ENCODE measurements at places on chromosomes 13 and 19.

- no peak for DNase-seq
Measured at GRCh38 chr13:77730572-77730971, 33.1 kb downstream of the SLAIN1 start.

GRCh38 chr19:14072535-14073260, at the start of gene MISP3:
Gene MISP3, plus strand, starts transcription at chr19:14072786. Its CDS starts 524 bp downstream, at chr19:14073310.
- DNase-seq, result peak; percentile 34

- no peak for DNase-seq
Measured at GRCh38 chr13:51240958-51241357, 18.8 kb downstream of the FAM124A start.

GRCh38 chr19:42532891-42533290, 4.6 kb upstream of the CEACAM1 start:
- no peak for DNase-seq

- DNase-seq, result peak; percentile 61
Measured at GRCh38 chr13:94121686-94122085, 357.8 kb downstream of the DCT start.

- DNase-seq, result no peak
Measured at GRCh38 chr13:113618455-113618854, 33.9 kb downstream of the TFDP1 start.

GRCh38 chr13:112328936-112329335, 47.2 kb upstream of the SPACA7 start:
- no peak for DNase-seq

GRCh38 chr13:93249364-93250306, 23.0 kb downstream of the GPC6 start:
- DNase-seq, result peak; percentile 93

- DNase-seq, result peak; percentile 32
Measured at GRCh38 chr13:110448230-110448629, 113.3 kb downstream of the RAB20 start.

DNA sequence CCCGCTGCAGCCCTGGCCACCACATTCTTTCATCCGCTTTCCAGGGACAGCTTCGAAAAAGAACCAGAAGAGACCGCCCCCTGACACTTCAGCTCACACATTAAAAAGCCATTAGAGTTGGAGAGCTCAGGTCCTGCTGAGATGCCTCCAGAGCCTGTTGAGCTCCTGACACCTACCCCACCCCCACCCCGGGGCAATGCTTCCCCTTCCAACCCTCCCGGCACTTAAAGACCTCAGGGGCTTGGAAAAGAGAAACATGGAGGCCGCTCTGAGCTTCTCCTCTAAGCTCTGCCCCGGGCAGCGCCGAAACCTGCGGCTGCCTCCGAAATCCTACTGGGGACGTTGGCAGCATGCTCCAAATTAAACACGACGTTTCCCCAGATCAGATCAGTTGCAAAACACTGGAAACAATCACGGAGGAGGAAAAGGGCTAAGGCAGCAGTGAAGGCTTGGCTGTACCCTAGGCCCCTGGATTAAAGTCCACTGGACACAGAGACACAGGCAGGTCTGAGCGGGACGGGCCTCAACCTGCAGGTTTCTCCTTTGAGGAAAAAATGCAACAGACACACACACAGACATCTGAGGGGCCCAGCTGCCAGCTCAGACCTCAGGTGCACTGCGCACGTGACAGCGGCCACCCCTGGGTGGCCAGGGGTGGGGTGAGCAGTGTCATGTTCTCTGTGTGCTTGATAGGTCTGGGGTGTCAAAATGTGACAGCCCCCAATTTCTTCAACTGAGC, 9.6 kb downstream of the SH3GL1 start:
- peak; percentile 58 for DNase-seq

DNA sequence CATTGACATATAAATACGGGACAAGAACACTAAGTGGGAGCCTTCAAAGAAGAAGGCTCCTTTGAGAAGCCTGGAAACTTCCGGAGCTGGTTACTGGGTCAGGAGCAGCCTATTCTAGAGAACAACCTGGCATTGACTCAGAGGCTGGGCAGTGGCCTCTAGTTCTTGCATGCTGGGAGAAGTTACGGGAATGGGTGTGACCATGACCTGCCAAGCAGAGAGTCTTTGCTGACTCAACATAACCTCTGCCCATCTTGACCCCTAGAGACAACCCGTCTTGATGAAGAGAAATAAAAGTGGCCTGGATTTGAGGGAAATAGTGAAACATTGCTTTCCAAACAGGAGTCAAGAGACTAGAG, 21.0 kb downstream of the STARD13 start:
- DNase-seq, result no peak

- peak; percentile 50 for DNase-seq
Measured at GRCh38 chr13:90197722-90198121, 1149.8 kb upstream of the MIR17HG start.

DNA sequence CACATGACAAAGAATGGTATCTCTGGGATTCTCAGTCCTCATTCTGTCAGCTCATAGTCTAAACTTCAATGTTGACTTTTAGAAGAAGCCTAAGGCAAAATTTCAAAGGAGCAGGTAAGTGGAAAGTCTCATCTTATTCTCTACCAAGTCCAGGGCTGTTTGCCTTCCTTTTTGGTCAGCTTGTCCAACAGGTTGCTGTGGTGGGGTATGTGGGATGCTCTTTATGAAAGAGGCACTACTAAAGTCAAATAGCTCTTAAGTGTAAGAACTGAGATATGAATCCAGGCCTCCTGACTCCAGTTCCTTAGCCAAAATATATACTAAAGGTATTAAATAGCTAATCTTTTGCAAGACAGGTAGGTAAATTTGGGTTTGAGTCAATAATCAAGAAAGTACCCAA, 540.6 kb upstream of the SPRY2 start:
- DNase-seq, result no peak

DNA sequence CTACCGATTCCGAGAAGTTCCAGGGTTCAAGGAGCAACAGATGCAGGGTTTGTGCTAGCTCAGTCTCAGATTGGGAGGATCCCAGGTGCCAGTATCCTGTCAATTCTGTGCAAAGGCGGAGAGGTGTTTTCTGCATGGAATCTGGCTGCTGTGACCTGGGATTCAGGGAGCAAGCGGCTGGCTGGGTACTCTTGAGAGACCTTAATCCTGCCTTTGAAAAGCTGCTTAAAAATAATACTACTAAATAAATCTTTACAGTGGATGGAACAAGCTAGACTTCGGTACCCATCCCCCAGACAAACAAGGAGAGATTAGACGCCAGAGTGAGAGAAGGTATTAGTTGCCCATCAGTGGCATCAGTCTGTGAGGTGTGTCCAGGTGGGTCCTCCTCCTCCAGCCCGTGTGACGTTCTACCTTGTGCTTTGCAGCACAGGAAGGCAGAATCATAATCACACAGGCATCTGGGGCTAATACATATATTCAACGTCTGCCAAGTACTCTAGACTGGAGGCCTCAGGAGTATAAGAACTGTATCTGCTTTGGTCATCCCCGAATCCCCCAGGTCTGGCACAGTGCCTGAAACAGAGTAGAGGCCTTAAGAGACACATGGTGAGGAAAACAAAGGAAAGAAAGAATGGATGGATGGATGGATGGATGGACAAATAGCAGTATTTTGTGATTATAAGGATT, 230.6 kb downstream of the ZNF536 start:
- DNase-seq, result no peak

DNA sequence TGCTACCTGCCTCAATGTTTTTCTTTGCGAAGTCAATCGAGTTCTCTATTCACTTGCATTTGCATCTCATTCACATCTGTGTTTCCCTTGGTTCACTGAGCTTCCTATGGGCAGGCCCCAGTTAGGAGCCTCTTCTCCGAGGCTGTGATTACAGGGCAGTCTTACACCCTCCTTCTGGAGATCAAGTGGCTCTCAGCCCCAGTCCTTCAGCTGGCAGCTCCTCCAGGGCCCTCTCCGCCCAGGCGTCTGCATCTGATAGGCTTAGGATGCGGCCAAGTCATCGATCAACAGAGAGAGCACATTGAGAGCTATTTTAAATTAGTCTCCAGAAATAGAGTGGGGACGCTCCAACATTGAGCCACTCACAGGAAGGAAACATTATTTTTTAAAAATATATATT, 44.2 kb downstream of the MBNL2 start:
- DNase-seq, result no peak

- no peak for DNase-seq
Measured at GRCh38 chr19:18223860-18224524, 2.2 kb downstream of the PDE4C start.

GRCh38 chr13:110114316-110114715, 192.6 kb downstream of the COL4A1 start:
- DNase-seq, result peak; percentile 40

- no peak for DNase-seq
Measured at GRCh38 chr13:35349052-35349451, 127.4 kb downstream of the MAB21L1 start.

DNA sequence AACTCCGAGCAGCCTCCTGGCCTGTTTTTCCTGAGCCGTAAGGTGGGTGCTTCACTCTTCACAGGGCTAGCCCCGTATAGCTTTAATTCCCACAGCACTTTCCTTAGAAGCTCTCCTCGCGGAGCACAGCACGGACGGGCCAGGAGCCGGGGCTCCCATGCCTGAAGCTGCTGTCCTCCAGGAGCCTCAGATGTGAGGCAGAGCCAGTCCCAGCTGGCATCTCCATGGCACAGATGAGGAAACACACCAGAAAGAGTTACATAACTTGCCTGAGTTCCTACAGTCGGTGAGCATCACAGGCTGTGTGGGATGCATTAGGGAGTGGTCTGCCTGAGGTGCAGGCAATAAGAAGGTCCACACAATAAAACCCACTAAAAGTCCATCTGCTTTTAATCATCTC, 118.5 kb downstream of the ATP8A2 start:
- no peak for DNase-seq

- DNase-seq, result no peak
Measured at GRCh38 chr19:47141695-47142094, 11.1 kb downstream of the SAE1 start.

GRCh38 chr13:101594936-101595335, 142.5 kb downstream of the ITGBL1 start:
- no peak for DNase-seq

- no peak for DNase-seq
Measured at GRCh38 chr13:113374511-113375175, 10.7 kb upstream of the GRTP1 start.

- no peak for DNase-seq
Measured at GRCh38 chr13:28872427-28873176, 52.5 kb downstream of the MTUS2 start.

DNA sequence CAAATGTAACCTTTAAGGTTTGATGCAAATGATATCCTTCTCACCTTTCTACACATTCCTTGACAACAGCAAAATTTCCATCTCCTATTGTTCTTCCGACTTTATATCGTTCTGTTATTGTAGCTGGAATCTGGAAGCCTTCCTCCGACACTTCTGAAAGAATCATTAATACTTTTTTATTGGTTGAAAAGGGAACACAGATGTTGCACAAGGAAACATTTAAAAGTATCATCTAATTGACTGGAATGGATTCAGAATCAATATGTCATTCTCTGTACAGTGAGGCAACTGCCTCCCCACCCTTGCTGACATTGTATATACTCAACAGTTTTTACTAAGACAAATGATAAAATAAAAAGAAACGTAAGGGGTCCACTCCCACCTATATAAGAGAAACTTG, 295.2 kb downstream of the DCLK1 start:
- DNase-seq, result no peak

DNA sequence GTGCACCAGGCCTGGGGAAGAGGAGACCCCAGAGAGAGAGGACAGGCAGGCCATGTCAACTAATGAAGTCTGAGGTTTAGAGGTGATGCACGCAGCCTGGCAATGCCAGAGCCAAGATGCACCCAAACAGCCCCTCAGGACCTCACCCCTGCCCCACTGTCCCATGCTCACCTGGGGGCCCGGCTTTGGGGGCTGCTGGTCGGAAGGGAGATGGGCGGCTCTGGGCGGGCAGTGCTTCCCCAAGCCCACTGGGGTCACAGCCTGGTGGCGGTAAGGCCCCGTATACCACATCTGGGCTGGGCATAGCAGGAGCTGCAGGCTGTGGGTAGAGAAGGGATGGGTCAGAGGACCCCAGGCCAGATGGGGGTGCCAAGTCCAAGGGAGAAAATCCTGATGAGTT, 8.6 kb upstream of the TMEM161A start:
- DNase-seq, result no peak

- no peak for DNase-seq
Measured at GRCh38 chr19:5302396-5302795, 38.2 kb downstream of the PTPRS start.
